ENCODE measurements at places on chromosomes 12 and 14. TPM values are rescaled to one million over a fixed set of nuclear protein-coding genes. Genes with fewer than 3 reads are reported as not detected.

SMCO3 gene
- 0.13 TPM for total RNA-seq

ATXN7L3B gene
- total RNA-seq = 48.4 TPM

MEG3 gene
- total RNA-seq = not detected

SLC8B1 gene
- 44.6 TPM for total RNA-seq

CISTR gene
- total RNA-seq = 1.4 TPM

GDF3 gene
- 77.7 TPM for total RNA-seq

PPFIA2 gene
- total RNA-seq = not detected

DDX47 gene
- 45.1 TPM for total RNA-seq

ASIC1 gene
- total RNA-seq = 1.9 TPM

TMEM119 gene
- total RNA-seq = 0.36 TPM

GUCY2C gene
- total RNA-seq = 0.36 TPM

SLC7A8 gene
- total RNA-seq = 24.3 TPM

TRHDE gene
- total RNA-seq = 0.54 TPM

RGS6 gene
- 15.7 TPM for total RNA-seq

ZC2HC1C gene
- total RNA-seq = 1.6 TPM

PRKD1 gene
- 9.0 TPM for total RNA-seq

TAS2R14 gene
- total RNA-seq = 2.0 TPM

GALNT4 gene
- total RNA-seq = 5.7 TPM

NPFF gene
- total RNA-seq = not detected

KCTD10 gene
- 128 TPM for total RNA-seq

SSTR1 gene
- total RNA-seq = 0.21 TPM

DDN gene
- total RNA-seq = 0.10 TPM

RD3L gene
- total RNA-seq = not detected

CBLN3 gene
- total RNA-seq = 1.5 TPM

Measured in endothelial cell (in vitro differentiated cells).